Epithelial cell of esophagus (primary cell): ENCODE measurements at places on chromosomes 4 and X.

GRCh38 chr4:156594624-156595023, 377.0 kb downstream of the PDGFC start:
- peak; percentile 39 for DNase-seq

GRCh38 chrX:102859550-102859871, 77.6 kb upstream of the RAB40AL start:
- DNase-seq, result no peak

DNA sequence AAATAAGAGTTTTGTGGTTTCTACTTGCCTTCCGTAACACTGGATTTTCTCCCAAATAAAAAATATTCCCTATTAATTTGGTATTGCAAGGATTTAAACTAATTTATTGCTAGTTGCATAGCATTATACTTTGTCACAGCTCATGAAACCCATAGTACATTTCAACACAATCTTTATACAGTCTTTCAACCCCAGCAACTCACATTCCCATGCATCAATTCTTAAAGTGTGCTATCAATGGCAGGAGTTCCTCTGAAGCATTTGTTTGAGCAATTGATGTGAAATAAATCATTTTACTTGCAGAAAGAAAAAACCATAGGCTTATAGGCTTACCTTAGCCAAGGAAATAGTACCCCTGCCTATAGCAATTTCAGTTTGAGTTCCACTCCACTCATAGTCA, 251.9 kb downstream of the PAPSS1 start:
- DNase-seq, result no peak

DNA sequence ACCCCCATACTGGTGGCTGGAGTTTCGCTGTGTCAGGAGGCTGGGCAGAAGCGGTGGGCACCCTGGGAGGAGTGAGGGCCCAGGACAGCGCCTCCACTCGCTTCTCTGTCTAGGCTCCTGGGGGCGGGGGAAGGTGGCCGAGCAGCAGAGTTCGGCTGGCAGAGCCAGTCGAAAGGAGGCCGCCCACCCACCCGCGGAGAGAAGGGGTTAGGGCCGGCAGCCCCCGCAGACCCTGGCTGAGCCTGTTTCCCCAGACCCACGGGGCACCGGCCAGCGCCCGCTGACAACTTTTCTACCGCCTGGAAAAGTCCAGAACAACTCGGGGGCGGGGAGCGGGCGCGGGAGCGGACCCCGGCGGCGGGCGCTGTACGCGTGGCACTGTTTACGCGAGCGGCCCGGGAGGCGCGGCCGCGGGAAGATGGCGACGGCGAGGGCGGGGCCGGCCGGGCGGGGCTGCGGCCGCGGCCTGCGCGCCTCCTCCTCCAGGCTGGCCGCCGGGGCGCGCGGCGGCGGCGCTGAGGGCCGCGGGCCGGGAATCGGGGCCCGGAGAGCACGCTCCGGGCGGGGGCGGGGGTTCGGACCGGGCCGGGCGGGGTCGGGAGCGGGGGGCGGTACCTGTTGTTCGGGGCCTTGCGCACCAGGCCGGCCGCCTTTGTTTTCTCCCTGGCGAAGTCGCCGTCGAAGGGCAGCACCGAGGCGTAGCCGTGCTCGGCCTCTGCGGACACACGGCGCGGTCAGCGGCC, 628 bp downstream of the MXD4 start:
- DNase-seq, result peak; percentile 62
